ENCODE measurements at places on chromosomes 2 and 18.

GRCh38 chr2:191740759-191741158, 62.8 kb downstream of the NABP1 start:
- no peak for DNase-seq

DNA sequence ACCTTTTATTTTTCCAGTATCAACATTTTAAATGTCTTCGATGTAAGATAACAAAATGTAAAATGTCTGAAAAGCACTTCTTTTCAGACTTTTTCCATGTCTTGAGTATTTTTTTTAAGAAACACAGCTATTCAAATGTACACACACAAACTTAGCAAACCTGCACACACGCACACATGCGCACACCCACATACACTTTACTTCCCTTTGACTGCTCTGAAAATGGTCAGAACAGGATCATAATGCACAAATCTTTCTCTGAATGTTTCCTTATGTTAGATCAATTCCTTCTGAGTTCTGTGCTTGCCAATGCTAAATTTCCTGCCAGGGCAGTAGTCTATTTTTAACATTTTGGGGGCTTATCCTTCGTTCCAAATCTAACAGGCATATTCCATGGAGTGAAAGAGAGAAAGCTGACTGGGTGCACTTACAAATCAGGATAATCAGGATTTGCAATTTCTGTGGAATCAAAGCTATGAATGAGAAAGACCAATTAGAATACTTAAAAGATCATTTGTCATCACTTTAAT, 136.3 kb downstream of the ZEB2 start:
- no peak for DNase-seq

- DNase-seq = no peak
These were observed 453.2 kb downstream of the LPIN1 start for GRCh38 chr2:12199491-12200211.

- DNase-seq = no peak
These were observed 192.6 kb upstream of the MYT1L start for GRCh38 chr2:2523461-2524347.

GRCh38 chr2:30733876-30734520, 73.2 kb downstream of the CAPN13 start:
- DNase-seq = no peak

DNA sequence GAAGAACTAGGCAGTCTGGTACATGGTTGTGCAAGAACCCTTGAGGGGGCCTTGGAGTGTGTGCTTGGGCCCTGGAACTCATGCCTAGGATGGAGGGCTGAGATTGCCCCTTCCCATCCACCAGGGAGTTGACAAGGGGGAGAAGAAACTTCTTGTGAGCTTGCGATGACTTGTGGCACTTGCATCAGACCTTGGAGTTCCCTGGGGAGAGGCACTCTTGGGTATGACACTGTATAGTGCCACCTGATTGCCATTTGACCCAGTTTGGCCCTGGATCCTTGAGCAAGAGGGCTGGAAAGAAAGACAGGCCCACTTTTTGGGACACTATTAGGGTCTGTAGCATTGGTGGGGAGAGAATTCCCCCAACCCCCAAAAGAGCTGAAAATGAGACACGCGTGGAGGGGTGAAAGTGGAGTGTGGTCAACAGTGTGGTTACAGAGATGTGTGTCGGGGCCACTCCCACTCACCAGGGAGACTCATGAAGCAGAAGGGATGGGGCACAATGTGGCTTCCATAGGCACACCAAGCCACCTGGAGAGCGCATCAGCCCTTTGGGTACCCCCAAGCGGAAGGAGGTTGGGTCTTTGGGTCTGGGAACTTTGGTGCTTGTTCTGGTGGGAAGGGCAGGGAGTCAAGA, 101.3 kb downstream of the MSH2 start:
- DNase-seq = no peak

- no peak for DNase-seq
These were observed 57.1 kb downstream of the CAVIN2 start for GRCh38 chr2:191789796-191790195.

DNA sequence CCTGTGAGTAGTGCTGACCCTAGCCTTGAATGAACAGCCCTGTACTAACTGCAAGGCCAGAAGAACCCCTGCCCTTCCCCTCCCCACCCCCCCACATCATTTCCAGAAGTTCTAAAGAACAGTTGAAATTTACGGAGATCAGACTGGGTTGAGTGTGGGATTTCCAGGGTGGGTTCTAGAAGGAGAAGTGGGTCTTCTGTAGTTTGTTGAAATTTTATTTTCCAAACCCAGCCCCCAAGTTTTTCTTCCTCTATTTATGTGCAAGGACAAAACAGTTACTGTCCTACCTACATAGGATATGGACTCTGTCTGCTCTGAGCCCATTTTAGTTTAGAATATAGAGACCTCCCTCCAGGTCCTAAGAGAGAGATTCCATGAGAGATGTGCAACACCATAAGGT, 26.3 kb upstream of the CASP10 start:
- DNase-seq = no peak

GRCh38 chr18:46794607-46795006, 37.8 kb upstream of the ST8SIA5 start:
- DNase-seq = no peak

GRCh38 chr2:230648356-230648755, 64.3 kb upstream of the CAB39 start:
- DNase-seq = no peak

DNA sequence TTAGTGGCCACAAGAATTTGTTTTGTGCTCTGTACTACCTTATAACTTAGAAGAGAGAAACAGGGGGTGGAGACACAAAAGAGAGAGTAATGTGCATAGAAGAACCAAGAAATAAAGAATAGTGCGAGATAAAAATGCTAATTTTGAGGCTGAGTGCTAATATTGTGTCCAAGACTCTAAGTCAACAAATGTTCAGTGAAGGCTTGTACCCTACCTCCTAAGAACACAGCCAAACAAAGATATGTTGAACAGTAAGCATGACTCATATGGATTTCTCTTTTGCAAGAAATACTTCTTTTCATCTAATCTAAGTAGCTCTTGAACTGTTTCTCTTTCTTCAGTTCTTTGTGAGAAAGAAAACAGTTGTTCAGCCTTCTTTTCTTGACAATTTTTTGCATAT, 45.2 kb downstream of the GAREM1 start:
- no peak for DNase-seq

GRCh38 chr2:104430359-104430740, 423.6 kb upstream of the POU3F3 start:
- DNase-seq = no peak

GRCh38 chr2:237190966-237191713, 105.5 kb downstream of the COPS8 start:
- DNase-seq = no peak

GRCh38 chr2:169065422-169065821, 3.9 kb upstream of the DHRS9 start:
- DNase-seq = no peak

DNA sequence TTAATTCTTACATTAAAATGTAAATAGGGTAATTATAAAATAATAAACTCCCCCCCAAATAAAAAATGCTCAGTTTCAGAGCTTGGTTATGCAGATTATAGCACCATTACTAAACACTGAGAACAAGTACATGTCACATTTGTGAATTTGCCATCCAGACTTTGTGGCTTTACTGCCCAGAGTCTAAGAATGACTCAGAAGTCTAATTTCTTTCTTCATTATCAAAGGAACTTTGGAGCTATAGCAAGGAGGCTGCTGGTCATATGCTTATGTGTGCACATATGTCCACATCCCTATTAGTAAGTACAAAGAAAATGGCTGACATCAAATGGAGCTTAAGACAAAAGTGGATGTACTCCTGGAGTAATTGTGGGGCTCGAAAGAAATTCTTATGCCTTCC, 248.5 kb upstream of the SESTD1 start:
- DNase-seq = no peak

DNA sequence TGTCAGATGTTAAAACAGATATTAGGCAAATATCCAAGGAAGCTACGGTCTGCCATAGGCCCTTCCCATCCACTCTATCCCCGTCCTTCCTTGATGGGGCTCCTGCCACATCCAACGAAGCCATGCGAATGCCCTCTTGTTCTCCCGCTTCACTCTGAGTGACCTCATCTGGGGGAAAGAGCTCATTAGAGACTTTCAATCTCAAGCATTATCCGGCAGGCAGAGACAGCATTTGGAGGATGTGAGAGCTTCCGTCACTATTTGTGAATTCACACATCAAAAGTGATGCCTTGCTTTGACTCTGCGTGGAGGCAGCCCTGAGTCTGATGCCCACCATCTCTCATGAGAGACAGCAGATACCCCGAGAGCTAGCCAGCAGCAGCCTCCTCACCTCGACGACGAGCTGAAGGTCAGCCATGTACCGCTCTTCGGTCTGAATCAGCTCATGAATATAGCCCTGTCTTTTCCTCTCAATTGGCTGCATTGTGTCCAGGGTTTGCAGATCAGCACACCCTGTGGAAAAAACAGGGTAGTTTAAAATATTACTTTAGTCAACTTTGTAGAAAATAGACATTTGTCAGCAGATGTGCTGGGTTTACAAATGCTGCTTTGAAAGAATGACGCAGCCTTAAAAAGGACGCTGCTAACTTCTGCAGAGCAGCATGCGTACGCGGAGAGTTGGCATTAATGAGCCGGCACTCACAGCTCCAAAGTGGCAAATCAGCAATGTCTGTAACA, 45.9 kb downstream of the FAM228A start:
- no peak for DNase-seq

DNA sequence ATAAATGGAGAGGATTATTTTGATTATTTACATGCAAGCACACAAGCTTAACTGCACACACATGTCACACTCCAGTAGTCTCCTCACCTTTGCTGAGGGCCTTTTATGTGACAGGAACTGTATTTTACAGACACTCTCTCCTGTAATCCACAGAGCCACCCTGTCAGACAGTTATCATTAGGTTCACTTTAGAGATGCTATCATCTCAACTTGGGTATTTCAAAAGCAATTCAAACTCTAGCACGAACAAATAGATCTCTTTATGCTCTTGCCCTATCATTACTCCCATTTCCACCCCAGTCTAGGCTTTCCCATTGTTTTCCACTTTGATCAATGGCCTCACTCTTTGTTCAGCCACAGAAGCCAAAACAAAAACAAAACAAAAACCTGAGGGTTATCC, 281.2 kb upstream of the EPHA4 start:
- DNase-seq = no peak

DNA sequence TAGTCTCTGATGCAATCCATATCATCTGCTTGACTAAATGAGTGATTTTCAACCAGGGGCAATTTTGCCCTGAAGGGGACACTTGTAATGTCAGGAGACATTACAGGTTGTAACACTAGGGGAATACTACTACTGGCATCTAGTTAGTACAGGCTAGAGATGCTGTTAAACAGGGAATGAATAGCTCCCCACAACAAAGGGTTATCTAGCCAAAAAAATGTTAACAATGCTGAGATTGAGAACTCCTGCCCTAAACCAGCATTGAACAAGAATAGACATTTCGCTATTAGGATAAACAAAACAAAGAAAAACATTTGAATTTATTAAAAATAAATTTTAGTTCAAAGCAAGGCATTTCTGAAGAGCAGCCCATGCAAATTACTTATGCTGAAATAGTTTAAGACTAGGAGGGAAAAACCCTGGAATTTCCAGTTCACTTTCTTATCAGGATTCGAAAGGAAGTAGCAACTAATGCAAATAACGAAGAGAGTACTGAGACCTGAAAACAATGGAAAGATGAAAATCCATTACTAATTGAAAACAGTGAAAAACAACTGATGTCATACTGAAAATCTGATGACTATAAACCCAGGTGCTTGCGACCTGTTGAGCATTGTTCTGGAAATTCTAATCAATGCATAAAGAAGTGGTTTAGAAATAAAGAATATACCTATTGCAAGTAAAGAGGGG, 53.1 kb downstream of the CAB39 start:
- DNase-seq = no peak

DNA sequence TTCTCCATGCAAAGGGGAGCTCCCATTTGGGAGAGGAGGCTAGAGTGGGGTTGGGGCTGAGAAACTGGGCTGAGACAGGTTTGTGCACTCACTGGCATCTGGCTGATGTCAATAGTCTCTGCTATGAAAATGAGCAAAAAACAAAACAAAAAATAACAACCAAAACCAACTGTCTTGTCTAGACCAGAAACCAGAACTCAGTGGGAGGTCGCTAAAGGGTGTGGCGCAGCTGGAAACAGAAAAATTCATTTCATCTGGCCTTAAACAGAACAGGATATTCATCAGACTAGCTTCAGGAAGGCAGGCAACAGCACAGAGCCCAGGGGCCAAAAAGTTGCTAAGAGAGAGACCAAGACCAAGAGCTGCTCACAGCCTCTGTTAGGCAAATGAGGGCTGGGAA, 126.1 kb downstream of the THNSL2 start:
- no peak for DNase-seq

- DNase-seq = no peak
These were observed 130.5 kb downstream of the PLCL1 start for GRCh38 chr2:197934934-197935289.

- peak; percentile 6 for DNase-seq
These were observed 300.4 kb upstream of the TNP1 start for GRCh38 chr2:217160103-217160743.

GRCh38 chr18:29512203-29512602, 1335.3 kb upstream of the CDH2 start:
- DNase-seq = no peak

All from HS-5 (cell line).